ENCODE measurements at places on chromosomes 5 and 9.

GRCh38 chr5:96857924-96858323 lies 18.4 kb upstream of the ERAP2 start:
- DNase-seq: no peak

- DNase-seq: no peak
These were observed 33.1 kb downstream of the ZNF366 start for GRCh38 chr5:72474046-72474500.

DNA sequence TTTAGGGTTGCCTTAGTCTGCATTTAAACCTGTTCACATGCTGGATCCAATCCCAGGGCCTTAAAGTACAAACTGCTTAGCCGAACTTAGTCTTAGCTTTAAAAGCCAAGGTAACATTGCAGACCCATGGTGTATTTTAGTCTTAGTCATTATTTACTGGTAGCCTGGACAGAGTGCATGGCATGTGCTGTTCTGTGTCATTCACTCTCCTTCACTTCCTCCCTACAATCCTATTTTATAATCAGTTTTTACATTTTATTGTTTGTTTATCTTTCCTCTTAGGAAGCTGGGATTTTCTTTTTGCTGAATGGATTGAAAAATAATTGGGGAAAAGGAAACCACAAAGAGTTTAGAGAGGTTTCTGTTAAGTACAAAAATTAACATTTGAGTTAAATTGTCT lies 29.4 kb upstream of the TAL2 start:
- no peak for DNase-seq

DNA sequence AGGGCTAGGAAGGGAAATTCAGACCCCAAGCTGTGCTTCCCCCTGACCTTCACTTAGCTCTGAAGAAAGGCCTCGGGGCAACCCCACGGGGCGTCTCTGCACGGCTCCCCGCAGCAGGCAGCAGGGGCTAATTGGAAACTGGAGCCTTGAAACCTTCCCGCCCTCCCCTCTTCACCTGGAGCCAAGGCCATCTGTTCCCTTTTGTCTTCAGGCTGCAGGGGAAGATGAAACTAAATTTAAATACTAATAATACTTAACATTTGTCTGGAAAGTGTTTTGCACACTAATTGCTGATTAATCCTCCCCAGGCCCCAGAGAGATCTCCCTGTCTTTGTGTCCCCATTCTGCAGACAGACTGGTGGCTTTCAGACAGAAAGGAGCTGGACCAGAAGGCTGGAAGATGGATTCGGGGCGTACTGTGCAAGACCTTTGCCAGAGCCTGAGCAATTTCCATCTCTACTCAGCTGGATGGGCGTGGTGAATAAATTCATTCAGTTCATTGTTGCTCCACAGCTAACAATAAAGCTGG lies 34.1 kb upstream of the CPLX2 start:
- no peak for DNase-seq

DNA sequence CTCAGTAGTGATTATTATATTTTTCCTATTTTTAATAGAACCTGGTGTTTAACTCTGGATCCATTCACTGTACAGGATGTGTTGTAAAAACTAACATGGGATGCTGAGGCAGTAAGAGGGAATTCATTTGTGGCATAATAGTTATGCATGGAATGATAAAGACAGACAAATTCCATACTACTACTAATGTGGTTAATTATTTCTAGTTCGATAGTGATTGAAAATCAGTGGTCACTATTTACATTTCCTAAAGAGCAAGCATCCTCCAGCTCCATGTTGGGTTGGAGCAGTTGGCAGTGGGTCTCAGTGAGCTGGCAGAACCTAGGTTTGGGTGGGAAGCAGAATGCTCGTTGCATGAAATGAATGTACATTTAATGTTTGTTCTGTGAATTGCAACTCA lies 122.6 kb downstream of the SAXO1 start:
- no peak for DNase-seq

GRCh38 chr9:35014517-35014916 lies 25.0 kb downstream of the DNAJB5 start:
- DNase-seq: no peak

DNA sequence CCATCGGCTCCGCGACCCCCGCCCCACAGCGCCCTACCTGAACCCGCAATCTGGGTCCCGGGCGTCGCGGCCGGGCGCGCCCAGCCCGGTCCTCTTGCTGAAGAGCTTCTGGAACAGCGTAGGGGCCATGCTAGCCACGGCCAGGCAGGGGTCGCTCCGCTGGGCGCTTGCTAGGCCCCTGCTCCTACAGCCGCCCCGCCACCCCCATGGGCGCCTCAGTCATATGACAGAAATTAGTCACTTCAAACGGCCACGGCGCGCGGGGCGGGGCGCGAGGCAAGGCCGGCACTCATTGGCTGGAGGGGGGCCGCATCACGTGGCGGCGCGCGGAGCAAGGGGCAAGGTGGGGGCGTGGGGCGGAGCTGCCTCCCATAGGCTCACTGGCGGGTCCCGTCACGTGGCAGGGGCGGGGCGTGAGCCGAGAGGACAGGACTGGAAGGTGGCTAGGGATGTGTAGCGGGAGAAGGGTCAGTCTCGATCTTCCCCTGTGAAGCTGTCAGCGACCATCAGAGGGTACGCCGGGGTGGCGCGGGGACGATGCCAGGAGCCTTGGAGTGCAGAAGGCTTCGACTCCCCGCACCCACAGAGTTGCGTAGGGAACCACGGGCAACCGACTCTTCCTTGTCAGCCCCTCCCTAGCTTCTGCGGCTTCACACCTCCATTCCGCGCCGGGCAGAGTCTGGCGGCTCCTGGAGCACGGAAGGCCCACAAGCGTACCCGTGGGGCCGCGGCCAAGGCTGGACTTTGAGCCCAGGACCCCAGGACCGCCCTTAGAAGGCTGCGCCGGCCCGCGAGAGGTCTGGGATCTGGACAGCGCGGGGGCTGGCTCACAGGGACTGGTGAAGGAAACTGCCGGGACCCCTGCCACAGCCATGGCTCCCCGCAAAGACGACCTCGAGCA lies at the start of gene FNIP1:
Gene FNIP1 (minus strand): TSS at position 225 of the 901 bp plus-strand sequence. CDS start 96 bp downstream, at position 129.
- DNase-seq: peak; percentile 95

DNA sequence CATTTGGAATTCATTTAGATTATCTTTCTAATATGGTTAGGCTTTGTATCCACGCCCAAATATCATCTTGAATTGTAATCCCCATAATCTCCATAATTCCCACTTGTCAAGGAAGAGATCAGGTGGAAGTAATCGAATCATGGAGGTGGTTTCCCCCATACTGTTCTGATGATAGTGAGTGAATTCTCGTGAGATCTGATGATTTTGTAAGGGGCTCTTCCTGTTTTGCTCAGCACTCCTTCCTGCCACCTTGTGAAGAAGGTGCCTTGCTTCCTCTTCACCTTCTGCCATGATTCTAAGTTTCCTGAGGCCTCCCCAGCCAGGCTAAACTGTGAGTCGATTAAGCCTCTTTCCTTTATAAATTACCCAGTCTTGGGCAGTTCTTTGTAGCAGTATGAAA lies 527.5 kb upstream of the ARRDC3 start:
- no peak for DNase-seq

GRCh38 chr5:149152317-149152746 lies 11.0 kb downstream of the ABLIM3 start:
- DNase-seq: no peak

- peak; percentile 96 for DNase-seq
These were observed 11.1 kb upstream of the SHOC1 start for GRCh38 chr9:111805830-111806241.

DNA sequence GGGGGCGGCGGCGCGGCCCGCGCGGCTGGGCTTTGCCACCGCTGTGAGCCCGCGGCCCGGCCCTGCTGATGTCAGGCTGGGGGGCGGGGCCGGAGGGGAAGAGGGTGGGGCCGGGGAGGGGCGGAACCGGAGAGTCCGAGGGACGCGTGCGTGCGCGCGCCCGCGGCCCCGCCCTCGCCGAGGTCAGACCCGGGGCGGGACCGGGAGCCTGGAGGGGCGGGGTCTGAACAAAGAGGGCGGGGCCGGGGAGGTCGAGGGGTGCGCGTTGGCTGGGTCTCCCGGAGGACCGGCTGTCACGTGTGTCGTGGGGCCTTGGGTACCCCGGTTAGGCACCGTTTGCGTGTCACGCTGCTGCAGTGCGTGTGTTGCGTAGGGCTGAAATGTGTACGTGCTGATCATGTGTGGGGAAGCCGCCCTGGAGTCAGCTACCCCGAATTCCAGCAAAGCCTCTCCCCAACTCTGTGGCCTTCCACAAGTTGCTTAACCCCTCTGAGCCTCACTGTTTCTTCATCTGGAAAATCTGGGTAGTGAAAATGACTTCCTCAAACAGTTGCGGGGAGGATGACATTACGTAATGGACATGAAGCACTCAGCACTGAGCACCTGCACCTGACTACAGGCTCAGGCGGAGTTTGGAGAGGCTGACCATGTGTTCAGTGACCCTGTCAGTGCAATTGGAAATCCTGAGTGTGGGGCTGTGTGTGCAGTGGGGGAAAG lies at the start of gene RALGDS:
Gene RALGDS (minus strand): TSS at position 43 of the 717 bp plus-strand sequence. CDS start 86 bp downstream, outside the sequence.
- DNase-seq: peak; percentile 83

GRCh38 chr9:130189840-130190239 lies 17.6 kb downstream of the NCS1 start:
- DNase-seq: no peak

GRCh38 chr5:106014262-106014661 lies 1656.5 kb downstream of the EFNA5 start:
- DNase-seq: no peak

DNA sequence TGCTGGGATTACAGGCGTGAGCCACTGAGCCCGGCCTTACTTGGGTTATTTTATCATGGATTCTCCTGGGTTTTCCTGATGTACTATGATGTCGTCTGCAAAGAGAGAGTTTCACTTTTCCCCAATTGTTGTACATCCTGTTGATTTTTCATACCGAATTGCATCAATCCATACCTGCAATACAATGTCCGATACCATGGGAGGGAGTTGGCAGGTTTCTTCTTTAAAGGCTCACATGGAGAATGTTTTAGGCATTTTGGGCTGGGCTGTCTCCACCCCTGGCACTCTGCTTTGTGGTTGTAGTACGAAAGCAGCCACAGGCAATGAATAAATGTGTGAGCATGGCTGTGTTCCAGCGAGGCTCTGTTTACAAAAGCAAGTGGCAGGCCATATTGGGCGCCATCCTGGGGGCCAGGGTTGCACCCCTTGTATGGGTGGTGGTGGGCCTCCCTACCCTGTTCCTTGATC lies 35.1 kb upstream of the EXOC3 start:
- DNase-seq: no peak

DNA sequence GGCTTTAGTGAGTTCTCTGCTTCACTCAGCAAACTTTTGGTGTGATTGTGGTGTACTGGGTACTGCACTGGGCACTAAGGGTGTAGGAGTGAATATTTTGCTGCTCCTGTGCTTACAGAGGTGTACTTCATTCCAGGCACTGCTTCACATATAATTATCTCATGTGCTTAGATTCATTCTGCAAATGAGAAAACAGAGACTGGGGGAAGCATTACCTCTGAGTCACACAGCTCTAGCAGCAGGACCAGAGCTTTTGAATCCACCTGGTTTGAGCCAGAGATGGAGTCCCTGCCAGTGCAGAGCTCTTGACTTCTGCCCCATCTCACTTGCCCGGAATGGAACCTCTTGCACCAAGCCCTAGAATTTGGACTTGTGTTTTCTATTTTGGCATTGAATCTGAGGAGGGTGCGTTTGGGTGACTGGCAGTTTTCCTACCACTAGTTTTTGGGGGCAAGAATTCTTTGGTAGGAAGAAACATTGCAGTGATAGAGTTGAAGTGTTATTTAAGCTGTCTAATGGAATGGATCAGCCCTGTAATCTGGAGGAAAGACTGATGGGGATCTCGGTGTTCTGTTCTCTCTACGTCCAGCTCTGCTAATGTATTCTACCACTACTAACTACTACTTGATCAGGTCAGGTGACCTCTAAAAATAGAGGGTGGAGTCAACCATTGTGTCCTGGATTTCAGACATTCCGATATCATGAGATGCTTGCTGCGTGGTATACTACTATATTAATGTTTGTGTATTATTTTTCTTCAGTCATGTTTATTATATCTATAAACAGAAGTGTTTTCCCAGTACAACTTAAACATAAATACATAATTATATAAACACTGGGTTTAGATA lies 2.5 kb downstream of the ARHGAP26 start:
- DNase-seq: no peak

GRCh38 chr5:56503929-56504328 lies 270.8 kb upstream of the ANKRD55 start:
- no peak for DNase-seq

DNA sequence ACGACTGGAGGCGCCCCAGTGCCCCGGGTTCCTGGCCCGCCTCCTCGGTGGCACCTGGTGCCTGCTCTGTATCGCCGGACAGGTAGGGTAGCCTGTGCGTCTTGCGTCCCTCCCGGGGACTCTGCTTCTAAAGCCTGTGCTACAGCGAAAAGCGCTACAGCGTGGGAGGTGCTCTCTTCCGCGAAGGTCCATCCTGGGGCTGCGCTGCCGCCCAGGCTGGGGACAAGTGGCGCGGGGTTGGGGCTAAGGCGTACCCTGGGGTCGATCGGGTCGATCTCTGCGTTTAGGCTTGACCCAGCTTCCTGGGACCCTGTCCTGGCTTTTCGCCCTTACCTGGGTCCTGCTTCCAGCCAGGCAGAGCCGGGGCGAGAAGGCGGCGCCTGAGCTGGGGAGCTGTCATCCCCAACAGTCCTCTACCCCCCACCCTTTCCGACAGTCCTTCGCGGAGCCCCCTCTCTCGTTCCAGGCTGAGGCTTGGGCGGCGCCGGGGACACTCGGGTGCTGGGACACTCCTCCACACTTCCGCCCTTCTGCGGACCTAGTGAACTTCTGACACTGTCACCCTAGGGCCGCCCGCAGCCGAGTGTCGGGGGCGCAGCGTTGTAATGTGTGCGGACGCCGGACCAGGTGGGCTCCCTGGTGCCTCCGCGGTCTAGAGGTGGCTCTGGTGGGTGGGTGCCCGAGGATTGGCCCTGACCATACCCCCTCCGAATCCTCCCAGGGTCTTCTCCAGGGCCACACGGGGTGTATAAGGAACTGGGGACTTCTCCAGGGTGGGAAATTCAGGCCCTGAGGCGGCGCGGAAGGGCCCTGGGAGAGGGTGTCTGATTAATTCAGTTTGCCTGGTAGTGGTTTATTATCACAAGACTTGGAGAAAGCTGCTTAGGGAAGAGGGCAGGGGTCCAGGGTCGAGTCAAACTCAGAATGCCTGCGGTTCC lies 328.2 kb downstream of the SH3GL2 start:
- DNase-seq: no peak

DNA sequence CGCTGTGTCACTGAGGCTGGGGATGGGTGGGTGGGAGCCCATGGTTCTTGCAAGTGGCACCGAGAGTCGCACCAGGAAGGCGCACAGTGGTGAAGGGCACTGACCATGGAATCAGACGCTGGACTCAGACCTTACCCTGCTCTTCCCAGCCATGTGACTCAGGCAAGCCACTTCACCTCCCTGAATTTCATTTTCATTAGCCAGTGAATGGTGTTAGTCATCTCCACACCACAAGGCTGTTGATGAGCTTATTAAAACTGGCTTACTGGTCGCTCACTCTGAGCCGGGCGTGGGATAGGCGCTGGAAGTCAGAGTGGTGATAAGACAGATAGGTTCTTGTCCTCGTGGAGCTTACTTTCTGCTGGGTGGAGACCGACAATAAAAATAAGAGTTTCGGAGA lies 25.1 kb downstream of the FGF18 start:
- DNase-seq: no peak
